ENCODE measurements at places on chromosomes 12 and 14.

- no peak for DNase-seq
These were observed 326.1 kb downstream of the FSCB start for GRCh38 chr14:44180975-44181374.

DNA sequence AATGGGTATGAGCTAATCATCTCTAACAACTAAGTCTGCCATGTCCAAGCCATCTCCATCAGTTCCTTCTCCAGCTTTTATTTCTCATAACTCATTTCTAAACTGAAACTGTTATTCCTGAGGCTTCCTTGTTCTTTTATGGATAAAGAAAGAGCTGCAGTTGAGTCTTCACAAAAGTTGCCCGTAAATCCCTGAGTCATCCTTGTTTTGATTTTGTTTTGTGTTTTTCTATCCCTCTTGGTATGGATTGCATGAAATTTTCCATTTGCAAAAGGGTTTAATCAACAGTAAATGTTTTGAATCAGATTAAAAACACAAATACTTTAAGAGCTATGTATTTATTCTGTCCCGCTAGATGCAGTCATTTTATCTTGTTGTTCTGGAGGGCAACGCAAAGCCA is 290.6 kb downstream of the EGLN3 start:
- DNase-seq, result no peak

DNA sequence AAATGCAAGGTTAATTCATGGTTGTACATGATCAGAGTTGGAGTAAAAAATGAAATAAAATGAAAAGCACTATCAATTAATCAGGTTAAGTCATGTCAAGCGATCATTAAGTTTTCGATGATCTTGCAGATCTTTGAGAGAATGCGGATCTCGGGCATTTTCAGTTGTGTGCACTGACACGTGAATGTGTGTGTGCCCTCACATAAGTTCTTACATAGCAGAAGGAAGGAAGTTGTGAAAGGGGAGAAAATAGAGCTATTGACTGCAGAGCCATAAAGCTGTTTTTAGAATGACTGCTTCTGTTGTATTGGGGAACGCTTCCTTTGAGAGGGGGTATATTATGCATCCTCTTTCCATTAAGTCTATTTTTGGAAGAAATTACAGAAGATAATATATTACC is 101.3 kb downstream of the HMGA2 start:
- no peak for DNase-seq

GRCh38 chr14:64763801-64764621 is 59.8 kb downstream of the PLEKHG3 start:
- no peak for DNase-seq

DNA sequence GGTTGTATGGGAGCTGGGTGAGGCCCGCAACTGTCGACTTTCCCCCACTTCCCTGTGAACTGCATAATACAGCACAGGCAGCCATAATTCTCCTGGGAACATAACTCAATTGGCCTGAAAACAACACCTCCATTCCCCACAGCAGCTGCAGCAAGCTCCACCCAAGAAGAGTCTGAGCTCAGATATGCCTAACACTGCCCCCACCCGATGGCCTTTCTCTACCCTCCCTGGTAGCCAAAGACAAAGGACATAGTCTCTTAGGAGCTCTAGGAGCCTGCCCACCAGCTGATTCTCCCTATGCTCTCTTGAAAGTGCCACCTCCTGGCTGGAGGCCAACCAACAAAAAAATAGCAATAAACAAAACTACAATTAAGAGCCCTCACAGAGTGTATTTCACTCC is 542.7 kb upstream of the LMO3 start:
- no peak for DNase-seq

DNA sequence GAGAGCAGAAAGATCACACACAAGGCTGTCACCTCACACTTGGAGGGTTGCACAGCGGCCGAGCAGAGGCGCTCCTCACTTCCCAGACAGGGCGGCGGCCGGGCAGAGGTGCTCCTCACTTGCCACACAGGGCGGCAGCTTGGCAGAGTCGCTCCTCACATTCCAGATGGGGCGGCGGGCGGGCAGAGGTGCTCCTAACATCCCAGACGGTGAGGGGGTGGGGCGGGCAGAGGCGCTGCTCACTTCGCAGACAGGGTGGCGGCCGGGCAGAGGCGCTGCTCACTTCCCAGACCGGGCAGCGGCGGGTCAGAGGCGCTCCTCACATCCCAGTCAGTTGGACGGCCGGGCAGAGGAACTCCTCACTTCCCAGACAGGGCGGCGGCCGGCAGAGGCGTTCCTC is 9.1 kb downstream of the TMBIM4 start:
- no peak for DNase-seq

DNA sequence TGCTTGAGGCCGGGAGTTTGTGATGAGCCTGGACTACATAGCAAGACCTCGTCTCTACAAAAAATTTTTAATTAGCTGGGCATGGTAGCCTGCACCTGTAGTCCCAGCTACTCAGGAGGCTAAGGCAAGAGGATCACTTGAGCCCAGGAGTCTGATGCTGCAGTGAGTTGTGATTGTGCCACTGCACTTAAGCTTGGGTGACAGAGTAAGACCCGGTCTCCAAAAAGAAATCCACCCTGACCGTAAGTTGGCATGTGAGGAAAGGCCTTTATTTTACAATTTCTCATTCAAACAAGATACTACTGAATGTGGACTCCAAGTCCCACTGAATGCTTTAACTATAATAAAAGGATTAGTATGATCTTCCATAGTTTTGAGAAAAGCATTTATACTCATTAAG is 27.3 kb downstream of the PSMA6 start:
- DNase-seq, result no peak

DNA sequence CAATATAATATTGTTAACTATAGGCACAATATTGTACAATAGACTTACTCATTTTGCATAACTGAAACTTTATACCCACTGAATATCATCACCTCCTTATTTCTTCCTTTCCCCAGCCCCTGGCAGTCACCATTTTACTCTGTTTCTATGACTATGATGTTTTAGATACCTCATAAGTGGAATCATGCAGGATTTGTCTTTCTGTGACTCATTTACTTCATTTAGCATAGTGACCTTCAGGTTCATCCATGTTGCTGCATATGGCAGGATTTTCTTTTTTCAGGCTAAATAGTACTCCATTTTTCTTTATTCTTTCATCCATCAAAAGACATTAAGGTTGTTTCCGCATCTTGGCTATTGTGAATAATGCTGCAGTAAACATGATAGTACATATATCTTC is 18.9 kb downstream of the USP15 start:
- DNase-seq, result no peak

Measured in activated naive CD4-positive, alpha-beta T cell treated with anti-CD3 and anti-CD28 coated beads, Interleukin-2, amount 50 U/mL, for 16 hours (primary cell).